Upper lobe of right lung (tissue), 1 donor: ENCODE measurements at places on chromosomes 7 and 10.
A peak's percentile ranks its signal among the peaks of the same experiment; 100 is the strongest.

GRCh38 chr10:96288151-96288621 lies 16.0 kb upstream of the DNTT start:
- no peak for DNase-seq

- peak; percentile 21 for DNase-seq
Observed at GRCh38 chr7:157493776-157494175, 157.0 kb downstream of the DNAJB6 start.

- no peak for DNase-seq
Observed at GRCh38 chr7:136877509-136877908, 9.1 kb downstream of the CHRM2 start.

- DNase-seq: no peak
Observed at GRCh38 chr7:28263622-28264271, 83.2 kb upstream of the JAZF1 start.

DNA sequence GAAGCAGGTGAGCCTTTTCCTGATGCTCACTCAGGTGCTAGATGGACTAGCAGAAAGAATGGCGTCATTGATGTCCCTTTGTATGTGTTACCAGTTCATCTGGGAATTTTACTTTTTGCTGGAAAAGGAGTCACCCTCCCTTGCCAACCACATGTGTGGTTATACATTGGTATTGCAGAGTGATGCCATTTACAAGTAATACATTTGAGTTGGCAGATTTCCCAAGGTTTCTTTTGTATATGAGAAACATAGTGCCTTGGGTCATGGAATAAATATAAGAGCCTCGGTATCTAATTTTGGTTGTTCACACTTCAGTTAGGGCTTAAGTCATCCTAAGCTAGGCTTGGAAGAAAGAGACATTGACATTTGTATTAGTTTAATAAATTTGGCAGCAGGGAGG lies 10.4 kb upstream of the ATXN7L1 start:
- DNase-seq: no peak

DNA sequence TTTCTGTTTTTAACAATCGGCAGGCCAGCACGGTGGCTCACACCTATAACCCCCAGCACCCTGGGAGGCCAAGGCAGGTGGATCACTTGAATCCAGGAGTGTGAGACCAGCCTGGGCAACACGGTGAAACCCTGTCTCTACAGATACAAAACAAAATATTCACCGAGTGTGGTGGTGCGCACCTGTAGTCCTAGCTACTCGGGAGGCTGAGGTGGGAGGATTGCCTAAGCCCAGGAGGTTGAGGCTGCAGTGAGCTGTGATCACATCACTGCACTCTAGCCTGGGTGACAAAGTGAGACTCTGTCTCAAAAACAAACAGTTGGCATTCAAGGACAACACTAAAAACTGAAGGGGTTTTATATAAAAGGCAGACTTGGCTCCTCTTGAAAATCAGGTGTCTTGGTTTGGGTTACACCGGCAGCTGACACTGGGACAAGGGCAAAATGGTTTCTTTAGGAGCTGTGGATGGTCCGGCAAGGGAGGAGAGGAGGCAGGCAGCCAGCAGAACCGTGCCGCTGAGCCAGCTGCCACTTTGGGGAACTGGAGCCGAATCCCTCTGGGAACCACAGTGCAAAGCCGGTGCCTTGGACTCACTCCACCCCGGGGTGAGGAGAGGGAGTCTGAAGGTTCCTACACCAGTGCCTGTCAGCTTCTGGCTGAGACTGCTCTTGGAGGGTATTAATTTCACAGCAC lies 52.6 kb downstream of the CHST3 start:
- no peak for DNase-seq

DNA sequence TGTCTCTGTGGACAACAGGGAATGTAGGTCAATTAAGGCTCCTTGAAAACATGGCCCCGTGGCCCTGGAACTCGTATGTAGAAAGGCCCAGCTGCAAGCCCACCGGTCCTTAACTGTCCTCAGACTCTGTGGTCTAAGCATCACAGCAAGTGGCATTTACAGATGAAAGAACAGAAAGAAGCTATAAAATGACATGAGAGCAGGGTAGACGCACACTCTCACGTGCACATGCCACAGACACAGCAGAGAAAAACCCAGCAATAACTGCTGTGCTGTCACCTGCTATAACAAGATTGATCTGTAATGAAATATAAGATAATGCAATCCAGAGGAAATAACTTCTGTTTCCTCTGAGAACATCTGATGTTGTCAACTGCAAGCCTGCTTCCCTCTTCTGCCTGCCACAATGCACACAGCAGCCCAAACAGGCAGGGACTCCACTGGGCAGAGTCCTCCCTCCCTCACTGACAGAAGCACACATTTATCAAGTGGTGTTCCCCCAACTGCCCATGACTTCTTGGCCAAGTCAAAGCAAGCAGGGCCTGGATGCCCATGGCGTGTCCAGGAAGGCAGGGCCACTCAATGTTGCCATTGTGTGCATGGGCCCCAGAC lies 63.9 kb downstream of the GFRA1 start:
- no peak for DNase-seq

DNA sequence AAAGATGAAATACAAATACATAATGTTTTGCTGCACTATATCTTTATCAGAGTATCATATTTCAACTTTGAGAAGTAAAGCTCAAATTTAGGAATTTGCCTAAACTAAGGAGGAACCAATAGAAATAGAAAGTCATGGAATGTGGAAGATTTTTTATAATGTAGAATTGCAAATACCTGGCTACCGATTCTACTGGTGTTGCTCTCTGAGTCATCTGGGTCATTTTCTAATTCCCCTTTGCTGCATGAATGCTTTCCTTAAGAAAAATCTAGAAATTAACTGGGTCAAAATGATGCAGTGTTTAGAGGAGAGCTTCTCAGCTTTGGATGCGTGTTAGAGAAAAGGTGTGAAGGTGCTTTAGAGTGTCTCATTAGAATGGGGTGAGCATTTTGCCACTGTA lies 568.9 kb upstream of the ANKRD30A start:
- DNase-seq: no peak

- no peak for DNase-seq
Observed at GRCh38 chr10:47291682-47292081, 8.3 kb upstream of the GDF10 start.

- DNase-seq: peak; percentile 63
Observed at GRCh38 chr7:24572393-24572996, 757 bp upstream of the PALS2 start.

GRCh38 chr10:56586461-56586891 lies 225.4 kb upstream of the ZWINT start:
- DNase-seq: no peak

GRCh38 chr7:35802102-35802466 lies 1.2 kb downstream of the SEPTIN7 start:
- DNase-seq: no peak

DNA sequence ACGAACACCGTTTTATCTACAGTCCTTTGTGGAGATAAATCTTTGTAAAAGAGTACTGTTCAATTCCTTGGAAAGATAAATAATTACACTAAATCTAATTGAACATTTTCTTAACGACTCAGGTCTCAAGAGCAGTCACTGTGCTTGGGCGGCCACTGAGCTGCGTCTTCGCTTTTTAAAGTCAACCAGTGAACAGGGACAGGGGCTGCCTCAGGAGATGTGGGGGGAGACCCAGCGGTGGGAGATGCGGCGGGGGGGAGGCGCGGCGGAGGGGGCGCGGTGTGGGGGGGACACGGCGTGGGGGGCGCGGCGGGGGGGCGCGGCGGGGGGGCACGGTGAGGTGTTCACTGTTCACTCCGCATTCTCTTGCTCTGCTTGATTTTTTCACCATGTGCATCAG lies 39.8 kb downstream of the CAMK2B start:
- DNase-seq: peak; percentile 18

GRCh38 chr10:33666686-33667480 lies 332.4 kb upstream of the NRP1 start:
- DNase-seq: no peak

GRCh38 chr7:19783541-19783940 lies 10.1 kb upstream of the TMEM196 start:
- DNase-seq: no peak

DNA sequence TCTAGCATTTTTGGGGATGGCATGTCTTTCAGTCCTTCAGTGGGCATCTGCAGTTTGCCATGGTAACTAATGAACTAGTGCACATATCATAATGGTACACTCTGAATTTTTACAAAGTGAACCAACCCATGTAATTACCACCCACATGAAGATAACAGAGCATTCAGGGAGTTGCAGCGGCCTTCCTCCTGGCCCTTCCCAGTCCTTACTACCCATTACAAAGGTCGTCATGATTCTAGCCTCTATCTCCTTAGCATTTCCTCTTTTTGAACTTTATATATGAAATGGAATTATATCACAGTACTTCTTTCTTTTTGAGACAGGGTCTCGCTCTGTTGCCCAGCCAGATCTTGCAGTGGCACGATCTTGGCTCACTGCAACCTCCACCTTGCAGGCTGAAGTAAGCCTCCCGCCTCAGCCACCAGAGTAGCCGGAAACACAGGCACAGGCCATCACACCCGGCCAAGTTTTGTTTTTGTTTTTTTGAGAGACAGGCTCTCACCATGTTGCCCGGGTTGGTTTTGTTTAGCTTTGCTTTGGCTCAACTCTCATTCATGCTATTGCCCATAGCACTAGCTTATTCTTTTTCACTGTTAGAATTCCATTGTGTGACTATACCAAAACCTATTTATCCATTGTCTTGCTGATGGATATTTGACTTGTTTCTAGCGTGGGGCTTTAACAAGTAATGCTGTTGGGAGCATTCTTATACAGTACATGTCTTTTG lies 79.2 kb downstream of the APBB1IP start:
- no peak for DNase-seq

DNA sequence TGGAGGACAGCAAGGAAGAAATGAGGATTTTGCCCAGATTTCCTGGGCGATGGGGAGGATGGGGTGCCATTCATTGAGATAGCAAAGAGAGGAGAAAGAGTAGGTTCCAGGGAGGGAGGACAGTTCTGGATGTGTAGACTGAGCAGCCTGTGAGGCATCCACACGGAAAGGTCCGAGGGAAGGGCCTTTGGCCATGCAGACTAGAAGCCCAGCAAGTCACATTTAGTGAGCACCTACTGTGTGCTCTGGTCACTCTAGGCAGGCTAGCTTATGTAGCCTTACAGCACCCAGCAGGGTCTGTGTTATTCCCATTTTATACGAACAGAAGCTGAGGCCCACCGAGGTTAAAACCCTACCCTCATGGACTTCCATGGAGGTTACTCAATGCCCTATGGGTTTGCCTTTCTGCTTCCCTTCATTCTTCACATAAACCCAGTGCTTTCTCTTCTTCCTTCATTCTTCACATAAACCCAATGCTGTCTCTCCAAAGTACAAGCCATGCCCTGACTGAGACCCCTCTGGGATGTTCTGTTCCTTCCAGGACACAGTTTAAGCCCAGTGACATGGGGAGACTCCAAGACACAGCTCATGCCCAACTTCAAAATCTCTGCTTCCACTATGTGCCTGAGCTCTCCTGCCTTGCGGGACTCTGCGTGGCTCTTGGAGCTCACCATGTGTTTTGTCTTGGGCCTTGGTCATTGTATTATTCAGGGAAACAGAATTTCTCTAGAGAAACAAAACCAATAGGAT lies 13.7 kb downstream of the IL2RA start:
- DNase-seq: no peak

DNA sequence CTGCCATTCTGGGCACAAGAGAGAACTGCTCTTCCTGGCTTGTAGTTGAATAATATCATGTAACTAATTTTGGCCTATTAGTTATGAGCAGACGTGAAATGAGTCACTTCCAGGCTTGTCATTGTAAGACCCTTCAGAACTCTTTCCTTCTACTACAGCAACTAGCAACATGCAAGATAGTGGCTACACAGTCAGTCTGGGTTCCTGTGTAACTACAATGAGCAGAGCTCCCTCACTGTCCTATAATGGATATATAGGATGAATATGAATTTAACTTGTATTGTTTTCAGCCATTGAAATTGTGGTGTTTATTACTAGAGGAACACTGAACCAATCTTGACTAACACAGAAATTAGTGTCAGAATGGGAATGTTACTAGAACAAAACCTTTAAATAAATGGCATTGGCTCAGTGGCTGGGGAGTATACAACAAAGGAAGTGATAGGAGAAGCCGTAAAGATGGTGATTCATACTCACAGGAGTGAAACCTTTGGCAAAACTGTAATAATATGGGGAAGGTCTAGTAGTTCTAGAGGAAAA lies 2.9 kb upstream of the MTPN start:
- DNase-seq: no peak

DNA sequence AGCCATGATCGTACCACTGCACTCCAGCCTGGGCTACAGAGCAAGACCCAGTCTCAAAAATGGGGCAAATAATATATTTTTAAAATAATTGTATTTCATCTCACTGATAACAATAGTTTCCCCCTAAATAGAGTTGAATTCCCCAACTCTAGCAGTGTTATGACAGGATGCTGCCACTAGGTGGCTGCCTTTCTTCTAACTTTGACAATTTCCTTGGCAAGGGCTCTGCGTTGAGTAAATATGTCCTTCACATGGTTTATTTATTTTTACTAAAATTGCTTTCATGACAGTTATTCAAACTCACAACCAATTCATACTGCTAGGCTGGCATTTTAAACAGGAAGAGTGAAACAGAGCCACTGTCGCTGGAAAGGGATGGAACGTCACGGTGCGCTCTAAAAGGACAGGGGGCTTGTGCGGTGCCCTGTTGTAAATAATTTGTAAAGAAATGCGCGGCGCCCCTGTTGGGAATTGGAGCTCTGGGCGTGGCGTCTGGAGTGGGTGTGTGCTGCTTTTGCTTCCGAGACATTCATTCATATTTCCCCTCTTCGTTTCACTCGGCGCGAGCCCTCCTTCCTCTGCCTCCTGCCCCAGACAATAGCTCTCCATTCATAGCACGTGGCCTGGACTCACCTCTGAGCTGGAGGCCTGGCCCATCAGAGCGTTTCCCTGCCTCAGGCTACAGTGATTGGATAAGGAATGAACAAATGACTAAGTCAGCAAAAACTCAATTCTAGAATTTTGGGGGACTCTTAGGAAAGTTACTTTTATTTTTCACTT lies 20.5 kb upstream of the PITRM1 start:
- no peak for DNase-seq

GRCh38 chr7:45203936-45204445 lies 46.4 kb downstream of the RAMP3 start:
- peak; percentile 19 for DNase-seq

GRCh38 chr10:31774928-31775650 lies 153.5 kb downstream of the ARHGAP12 start:
- no peak for DNase-seq

DNA sequence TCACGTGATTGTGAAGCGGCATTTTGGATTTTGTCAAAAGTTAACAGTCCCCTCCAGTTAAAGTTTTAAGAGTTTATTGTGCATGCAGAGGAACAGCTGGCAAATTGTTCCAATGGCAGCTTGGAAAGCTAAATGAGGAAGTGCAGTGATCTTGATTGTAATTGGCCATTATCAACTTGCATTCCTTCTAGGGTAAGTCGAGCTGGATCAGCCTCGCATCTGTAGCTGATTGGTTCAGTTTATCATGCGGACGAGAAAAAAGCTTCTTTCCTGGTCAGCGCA lies 566 bp downstream of the ZNF789 start:
- DNase-seq: no peak

- no peak for DNase-seq
Observed at GRCh38 chr10:33955676-33956075, 621.2 kb upstream of the NRP1 start.

GRCh38 chr10:22226599-22226998 lies 8.8 kb upstream of the EBLN1 start:
- DNase-seq: no peak
